ENCODE measurements at places on chromosomes 7 and 10.

DNA sequence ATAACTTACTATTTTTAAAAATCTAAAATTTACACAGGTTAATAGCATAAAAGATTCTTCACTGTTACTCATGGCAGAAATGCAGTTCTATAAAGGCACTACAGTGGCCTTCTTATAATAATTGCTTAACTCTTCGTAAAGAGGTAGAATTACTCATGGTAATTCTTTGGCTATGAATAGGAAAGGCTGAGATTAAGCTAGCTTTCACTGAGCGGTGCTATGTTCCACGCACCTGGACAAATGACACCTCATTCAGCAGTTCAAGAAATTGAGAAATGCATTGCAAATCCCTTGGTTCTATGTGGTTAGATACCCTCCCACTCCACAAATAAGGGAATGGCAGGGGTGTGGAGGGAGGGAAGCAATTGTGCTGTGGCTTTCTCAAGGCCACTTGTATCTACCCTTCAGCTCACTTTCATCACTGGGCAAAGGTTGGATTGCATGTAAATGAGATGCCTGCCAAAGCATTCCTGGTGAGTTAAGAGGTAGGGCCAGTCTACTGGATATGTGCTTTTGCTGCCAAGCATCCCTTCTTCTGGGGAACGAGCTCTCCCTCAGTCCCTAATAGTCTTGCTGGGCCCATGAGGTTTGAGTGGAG, 210.9 kb downstream of the TEX36 start:
- no peak for DNase-seq

DNA sequence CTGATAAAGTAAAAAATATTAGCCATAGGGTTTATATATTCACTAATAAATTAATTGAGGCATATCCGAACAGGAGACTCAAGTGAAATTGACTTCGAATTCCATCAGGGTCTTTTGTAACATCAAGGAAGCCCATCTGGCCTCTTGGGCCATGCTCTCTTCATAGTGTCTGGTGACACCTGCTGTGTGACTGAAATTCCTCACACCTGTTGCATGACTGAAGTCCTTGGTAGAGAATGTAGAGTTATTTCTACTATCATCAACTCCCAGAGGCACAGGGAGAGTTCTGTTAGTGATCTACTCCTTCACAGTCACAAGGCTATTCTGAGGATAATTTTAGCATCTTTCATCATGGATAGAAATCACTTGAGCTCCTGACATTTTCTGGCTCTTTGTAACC, 138.3 kb upstream of the LSM8 start:
- no peak for DNase-seq

- no peak for DNase-seq
Observed at GRCh38 chr10:95516774-95517373, 44.3 kb downstream of the SORBS1 start.

DNA sequence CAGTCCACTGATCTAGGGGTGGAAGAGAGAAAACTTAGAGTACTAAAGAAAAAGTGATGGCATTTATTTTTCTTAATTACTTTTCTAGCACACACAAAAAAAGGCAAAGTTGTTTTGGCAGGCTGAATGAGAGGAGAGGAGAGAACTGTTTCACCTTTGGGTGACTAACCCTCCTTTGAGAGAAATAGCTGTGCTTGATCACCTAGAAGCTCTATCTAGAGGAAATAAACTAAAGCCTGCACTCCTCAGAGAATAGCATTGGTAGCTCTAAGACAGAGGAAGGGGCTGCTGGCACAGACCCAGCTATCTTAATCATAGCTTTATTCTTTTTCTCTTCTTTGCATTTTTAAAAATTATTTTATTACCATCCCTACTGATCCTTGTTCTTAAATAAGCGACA, 6.3 kb downstream of the TMEM243 start:
- no peak for DNase-seq

GRCh38 chr10:71585564-71586290, 133.9 kb downstream of the C10orf105 start:
- DNase-seq = no peak

- no peak for DNase-seq
Observed at GRCh38 chr10:75870039-75870645, 438.7 kb downstream of the LRMDA start.

GRCh38 chr7:2709553-2710285, 21.7 kb downstream of the AMZ1 start:
- peak; percentile 75 for DNase-seq

DNA sequence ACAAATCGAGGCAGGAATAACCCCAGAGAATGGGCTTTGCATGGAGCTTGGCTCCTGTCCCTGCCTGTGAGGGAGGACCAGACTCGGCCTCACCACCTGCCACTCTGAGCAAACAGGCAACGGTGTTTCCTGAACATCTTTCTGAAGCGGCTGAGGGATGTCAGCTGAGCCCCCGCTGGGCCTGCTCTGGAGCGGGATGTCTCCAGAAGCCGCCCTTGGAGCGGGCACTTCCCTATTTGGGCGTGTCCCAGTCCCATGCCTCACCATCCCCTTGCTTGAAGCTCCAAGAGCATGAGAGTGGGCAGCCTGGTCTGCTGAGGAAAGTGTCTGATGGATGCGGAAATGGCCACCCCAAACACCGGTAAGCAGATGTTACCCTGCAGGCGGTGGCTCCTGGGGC, 10.2 kb downstream of the ALKBH4 start:
- DNase-seq = no peak

- DNase-seq = no peak
Observed at GRCh38 chr10:62851442-62851841, 35.3 kb upstream of the EGR2 start.

DNA sequence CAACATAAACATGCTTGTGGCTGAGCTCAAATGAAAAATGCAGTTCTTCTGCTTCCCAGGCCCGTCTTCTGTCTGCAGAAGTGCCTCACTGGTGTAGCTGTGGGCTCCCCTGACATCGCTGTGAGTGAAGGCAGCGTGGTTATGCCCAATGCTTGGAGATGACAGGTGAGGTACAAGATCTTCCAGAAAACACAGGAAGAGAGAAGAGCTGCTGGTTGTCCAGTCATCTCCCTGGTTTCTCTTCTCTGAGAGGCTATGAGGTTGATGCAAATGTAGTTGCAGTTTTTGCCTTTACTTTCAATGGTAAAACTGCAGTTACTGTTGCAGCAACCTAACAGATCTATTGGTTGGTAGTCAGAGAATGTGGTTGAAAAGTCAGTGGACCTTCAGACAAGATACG, 223.6 kb downstream of the GATA3 start:
- no peak for DNase-seq

DNA sequence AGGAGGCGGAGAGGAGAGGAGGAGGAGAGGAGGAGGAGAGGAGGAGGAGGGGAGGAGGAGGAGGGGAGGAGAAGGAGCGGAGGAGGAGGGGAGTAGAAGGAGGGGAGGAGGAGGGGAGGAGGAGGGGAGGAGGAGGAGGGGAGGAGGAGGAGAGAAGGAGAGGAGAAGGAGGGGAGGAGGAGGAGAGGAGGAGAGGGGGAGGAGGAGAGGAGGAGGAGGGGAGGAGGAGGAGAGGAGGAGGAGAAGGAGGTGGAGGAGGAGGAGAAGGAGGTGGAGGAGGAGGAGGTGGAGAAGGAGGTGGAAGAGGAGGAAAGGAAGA, 15.5 kb upstream of the CRCP start:
- DNase-seq = no peak

DNA sequence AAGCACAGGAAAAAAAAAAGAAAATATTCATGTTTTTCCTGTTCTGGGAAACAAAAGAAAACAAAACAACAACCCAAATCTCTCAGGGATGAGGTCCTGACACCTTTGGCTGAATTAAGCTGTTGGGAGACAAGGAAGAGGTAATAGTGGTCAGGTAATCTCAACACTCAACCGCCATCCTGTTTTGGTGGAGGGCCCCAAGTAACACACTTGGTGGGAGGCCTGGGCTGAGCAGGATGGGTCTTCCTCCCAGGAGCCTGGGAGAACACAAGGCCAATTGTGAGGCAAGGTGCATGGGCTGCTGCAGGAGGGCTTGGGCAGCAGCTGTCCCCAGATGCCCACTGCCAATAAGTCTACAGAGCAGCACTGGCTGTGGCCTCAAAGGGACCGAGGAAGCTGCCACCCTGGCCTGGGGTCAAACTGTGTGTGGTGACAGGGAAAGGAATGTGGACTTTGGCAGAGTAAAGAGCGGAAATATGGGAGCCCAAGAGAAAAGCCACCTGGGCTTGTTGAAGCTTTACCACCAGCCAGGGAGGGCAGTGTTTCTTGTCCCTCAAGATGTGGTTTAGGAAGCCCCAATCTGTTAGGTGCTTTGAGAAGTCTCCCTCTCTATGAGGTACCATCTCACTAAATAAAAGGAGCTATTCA, 93.5 kb upstream of the SLC25A13 start:
- no peak for DNase-seq

DNA sequence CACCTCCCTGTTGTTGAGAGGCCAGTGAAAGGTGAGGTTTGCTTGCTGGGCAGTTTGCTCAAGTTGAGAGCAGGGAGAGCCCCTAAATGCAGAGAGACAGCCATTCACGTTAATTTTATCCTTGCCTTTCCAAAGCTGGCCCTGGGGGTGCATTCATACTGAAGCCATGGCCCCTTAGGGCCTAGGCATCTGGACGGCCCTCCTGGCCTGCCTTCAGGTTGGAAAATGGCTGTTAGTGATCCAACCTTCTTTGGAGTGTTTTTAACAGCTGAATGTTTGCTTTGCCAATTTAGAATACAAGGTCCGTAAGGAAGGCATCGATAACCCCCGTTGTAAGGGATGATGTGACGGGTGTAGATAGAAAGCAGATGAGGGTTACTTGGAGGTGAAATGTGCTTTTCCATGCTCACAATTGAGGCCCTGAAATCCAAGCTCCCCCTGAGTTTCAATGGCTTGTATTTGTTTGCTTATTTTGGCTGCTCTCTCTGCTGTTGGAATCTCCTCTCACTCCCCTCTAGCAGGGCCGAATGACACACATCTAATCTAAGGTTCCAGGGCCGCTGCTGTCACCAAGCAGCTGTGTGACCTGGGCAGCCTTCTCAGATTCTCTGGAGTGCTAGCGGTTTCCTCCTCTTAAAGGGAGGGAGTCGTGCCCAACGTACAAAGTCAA, 171.6 kb upstream of the MKI67 start:
- no peak for DNase-seq

- peak; percentile 29 for DNase-seq
Observed at GRCh38 chr7:141074162-141074991, 513 bp downstream of the TMEM178B start.

Data from AG08396 (cell line).